ENCODE measurements at places on chromosomes 3 and 15.

DNA sequence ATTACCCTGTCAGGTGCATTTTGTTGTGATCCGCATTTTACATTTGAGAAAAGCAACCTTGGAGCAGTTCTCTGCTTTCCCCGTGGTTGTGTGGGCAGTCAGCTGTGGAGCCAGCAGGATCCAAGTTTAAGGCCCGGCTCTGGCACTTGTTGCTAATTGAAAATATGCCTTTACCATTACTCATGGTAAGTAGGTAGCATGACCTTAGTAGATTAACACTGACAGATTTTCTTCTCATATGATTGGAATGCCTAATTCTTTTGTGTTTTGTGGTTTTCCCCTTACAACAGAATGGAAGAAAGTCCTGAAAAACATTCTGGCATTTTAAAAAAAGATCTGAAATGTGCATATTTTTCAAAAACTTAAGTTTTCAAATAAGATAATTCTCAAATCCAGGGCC, 246.5 kb upstream of the LRRN1 start:
- DNase-seq: no peak

GRCh38 chr3:58143417-58144055, 67.2 kb downstream of the DNASE1L3 start:
- no peak for DNase-seq

DNA sequence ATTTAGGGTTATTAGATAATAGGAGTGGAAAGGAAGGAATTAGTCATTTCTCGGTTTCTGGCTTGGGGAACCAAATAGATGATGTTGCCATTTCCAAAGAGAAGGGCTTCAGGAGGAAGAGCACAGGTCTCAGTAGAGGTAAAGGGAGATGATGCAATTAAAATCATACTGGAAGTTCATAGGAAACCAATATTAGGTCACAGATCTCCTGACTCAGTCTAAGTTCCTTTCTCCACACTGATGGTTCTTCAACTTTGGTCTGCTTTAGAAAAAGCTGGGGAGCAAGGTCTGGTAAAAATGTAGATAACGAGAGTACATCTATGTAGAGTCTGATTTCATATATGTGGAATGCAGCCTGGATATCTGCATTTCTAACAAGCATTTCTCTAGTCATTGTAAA, 130.9 kb downstream of the POLQ start:
- DNase-seq: no peak

- DNase-seq: no peak
These were observed 86.5 kb upstream of the MYZAP start for GRCh38 chr15:57505056-57505715.

DNA sequence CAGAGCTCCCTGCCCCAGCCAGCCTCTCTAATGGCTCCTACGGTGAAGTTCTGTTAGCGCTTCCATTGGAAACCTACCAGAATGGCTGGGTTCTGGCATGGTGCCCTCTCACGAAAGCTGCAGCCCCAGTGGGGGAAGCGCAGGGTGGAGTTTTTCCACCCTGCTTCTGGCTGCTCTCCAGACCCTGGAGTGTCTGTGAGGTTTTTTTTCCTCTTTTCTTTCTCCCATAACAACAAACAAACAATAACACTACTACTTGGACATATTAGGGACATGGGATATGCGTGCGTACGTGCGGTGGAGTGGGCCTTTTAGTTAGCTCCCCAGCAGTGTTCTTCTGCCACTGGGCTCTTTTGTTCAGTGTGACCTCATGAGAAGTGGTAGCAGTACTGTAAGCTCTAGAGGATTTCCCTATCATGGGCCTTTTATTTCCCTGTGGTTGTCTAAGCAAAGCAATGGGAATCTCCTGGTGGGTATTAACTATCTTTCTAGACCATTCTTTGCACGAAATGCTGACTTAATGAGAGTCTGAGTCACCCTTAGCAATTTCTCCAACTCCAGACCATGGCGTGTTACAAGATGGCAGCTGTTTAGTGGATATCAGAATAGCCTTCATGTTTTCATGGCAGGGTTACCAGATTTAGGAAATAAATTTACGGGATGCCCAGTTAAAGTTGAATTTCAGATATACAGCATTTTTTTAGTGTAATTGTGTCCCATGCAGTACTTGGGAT, 161.9 kb downstream of the FNDC3B start:
- DNase-seq: no peak

DNA sequence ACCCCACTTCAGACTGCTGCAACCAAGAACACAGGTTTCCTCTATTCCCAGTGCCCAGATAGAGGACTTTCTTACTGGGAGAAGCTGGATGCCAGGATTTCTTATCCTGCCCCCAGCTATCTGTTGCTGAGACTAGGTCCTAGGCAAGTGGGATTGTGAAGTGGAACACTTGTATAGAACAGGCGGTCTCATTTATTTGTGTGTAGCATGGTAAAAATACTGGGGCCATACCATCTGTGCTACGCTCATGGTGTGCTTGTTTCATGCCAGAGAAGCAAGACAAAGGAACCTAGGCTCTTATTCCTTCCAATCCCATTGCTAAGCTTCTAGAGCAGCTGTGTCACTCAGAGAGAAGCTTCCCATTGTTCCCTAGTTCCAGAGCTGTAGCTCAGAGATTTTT, 191.5 kb upstream of the EPHA6 start:
- no peak for DNase-seq

DNA sequence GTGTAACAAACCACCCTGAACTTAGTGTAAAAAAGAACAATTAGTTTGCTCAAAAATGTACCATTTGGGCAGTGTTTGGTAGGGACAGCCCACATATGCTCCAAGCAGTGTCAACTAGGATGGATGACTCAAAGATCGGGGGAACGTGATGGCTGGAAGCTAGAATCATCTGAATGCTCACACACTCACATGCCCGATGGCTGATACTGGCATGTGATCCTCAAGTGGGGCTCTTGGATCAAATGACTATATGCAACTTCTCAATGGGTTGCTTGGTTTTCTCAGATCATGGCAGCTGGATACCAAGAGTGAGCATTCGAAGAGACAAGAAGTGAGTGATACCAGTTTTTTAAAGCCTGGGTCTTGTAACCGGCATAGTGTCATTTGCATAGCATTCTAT, 335.9 kb upstream of the KCNMB2 start:
- DNase-seq: no peak

GRCh38 chr15:98996169-98996568, 11.4 kb downstream of the PGPEP1L start:
- no peak for DNase-seq

- DNase-seq: no peak
These were observed 10.9 kb upstream of the OXTR start for GRCh38 chr3:8780279-8780678.

DNA sequence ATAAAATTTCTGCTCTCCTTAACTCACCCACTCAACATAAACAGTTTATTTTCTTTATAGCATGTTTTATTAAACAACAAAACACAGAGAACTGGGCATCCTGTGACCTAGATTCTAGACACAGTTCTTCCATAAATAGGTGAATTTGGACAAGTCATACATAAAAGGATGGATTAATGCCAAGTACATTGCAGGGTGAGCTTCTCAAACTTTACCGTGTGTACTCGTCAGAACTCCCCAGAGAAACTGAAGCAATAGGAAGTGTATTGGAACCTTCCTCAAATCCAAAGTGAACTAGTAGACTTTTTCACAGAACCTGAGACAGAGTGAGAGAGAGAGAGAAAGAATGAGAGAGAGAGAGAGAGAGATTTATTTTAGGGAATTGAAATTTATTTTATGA, 139.7 kb downstream of the CD47 start:
- DNase-seq: no peak

DNA sequence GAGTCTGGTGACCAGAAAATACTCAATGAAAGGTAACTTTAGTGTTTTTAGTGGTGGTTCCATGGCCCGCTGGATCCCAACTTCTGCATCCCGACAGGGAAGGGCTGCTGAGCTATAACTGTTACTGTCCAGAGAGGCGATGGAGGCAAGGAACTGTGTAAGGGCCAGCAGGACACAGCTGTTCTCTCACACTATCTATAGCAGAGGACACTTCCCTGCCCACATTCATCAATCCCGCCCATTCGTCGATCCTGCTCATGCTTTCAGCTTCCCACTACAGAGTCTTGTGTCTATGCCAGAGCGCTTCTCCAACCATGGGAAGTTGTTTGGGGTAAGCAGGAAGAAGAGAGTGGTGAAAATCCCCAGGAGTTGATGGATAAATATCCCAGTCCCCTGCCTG, 8.4 kb downstream of the COLQ start:
- DNase-seq: no peak

DNA sequence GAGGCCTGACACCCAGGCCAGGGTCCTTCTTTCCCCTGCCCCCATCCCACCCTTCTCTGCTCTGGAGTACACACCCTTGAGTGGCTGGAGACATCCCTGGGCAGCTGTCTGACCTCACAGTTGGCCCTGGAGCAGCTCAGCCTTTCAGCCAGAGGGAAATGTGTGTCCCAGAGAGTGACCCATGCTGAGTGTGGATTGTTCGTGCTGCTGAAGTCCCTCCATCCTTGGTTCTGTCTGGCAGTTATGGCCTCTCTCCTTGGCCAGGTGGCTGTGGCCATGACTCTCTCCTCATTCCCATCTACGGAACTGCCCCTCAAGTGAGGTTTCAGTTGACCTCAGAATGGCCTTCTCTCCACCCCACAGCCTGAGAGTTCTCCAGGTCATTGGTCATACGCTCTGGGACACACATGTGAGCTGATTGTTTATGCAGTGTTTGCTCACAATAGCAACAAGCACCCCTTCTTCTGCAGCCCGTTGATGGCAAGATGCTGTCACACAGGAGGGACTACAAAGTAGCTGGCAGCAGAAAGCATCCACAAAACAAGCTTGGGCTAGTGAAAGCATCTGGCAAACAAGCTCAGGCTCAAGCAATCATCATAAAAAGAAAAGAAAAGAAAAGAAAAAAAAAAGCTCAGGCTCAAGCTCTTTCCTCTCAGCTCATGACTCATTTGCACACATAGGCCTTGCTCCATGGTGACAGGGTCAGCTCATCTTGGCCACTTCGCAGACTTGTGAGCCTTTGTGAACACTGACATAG, 55.3 kb upstream of the ITGA11 start:
- DNase-seq: no peak

- no peak for DNase-seq
These were observed 154.1 kb downstream of the FGF12 start for GRCh38 chr3:192573240-192573639.

DNA sequence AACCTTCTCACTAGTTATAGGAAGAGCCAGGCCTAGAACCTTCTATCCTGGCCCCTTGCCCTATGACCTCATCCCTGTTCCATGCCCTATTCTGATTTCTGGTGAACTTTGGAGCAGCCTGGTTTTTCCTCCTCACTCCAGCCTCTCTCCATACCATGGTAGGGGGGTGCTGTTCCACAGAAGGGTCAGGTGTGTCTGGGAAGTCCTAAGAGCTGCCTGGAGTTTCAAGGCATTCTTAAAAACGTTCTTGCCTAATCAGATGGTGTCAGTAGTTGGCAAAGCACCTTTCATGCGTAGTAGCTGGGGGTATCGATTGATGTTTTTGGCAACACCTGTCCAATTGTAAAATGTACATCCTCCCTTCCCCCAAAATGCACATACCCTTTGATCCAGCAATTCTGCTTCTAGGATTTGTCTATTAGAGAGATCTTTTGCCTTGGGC, 16.8 kb upstream of the ALPK3 start:
- no peak for DNase-seq

GRCh38 chr15:31352339-31352751, 25.7 kb downstream of the KLF13 start:
- no peak for DNase-seq
